Kidney (tissue), 22 donors: ENCODE measurements at places on chromosomes 7 and 10. TPM values are rescaled to one million over a fixed set of nuclear protein-coding genes. Genes with fewer than 3 reads are reported as not detected.

DNA sequence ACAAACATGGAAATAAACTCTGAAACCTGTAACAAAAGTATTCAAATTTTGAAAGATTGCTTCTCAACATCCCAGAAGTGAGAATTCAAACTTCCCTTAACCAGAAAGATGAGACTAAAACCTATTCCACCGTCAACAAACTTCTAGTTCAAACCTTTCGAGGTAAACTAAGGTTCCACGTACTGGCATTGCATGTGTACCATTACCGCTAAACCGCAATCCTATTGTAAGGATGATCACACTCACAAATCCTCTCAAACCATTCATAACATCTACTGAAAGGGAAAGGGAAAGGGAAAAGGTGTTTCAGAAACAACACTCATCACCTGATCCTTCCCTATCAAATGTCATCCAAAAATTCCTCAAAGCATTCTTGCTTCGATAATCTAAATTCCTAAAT lies 3.1 kb downstream of the SMURF1 start:
- no peak for DNase-seq

GRCh38 chr7:80907141-80907601 lies 11.7 kb downstream of the SEMA3C start:
- no peak for DNase-seq

SPDYE6 gene
- total RNA-seq, result not detected

DNA sequence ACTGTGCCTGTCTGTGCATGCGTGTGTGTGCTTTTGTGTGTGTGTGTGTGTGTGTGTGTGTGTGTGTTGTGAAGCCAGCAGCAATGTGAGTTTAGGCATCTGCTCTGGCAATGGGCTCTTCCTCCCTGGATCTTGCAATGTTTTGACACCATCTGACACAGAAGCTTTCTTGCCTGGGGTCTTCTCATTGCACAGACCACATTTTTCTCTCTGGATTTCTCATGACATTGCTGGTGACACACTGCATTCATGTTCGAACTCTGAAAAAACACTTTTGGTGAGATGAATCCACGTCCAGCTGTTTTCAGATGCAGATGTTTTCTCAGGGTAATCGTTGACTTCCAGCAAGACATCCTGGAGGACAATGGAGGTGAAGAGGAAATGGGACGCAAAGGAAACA lies 63.0 kb upstream of the FZD8 start:
- no peak for DNase-seq

DNA sequence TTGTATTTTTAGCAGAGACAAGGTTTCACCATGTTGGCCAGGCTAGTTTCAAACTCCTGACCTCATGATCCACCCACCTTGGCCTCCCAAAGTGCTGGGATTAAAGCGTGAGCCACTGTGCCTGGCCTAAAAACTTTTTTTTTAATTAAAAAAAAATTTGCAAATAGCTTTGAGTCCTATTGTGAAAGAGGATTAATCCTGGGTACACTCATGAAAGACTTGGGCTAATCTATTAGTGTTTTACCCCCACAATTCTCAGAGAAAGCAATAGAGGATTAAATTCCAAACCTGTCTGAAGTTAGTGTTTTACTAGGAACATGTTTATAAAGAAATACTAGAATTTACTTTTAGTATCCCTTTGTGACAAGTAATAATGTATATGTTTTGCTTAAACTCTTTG lies 76.9 kb upstream of the ITGB1 start:
- DNase-seq, result no peak
